ENCODE measurements at places on chromosomes 13 and 19.
A peak's percentile ranks its signal among the peaks of the same experiment; 100 is the strongest.

DNA sequence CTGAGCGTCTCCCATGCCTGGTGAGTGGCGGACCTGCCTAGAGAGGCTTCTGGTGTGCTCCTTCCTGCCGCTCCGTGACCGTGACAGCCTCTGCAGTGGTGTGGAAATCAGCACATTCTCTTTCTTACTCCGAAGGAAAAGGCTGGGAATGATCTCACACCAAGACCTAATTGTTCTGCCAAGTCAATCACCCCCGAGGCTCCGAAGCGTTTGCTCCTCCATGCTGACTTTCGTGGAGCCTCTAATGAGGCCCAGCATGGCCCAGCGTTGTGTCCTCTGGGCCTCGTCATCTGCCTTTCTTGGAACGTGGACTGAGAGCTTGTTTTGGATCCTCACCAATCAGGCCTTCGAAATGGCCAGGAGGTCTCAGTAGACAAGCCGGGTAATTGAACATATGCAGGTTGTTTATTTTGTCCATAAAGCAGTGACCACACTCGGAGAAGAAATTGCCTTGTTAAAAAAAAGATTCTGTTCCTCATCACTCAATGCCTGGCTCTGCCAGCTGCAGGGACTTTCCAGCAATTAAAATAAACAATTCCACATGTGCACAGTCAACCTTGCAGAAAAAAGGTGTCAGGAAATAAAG is 107.1 kb downstream of the UBL3 start:
- DNase-seq: no peak

- no peak for DNase-seq
These were observed 939.0 kb upstream of the SLITRK1 start for GRCh38 chr13:84821261-84821660.

GRCh38 chr13:32320528-32320927 is 5.2 kb downstream of the BRCA2 start:
- DNase-seq: no peak

DNA sequence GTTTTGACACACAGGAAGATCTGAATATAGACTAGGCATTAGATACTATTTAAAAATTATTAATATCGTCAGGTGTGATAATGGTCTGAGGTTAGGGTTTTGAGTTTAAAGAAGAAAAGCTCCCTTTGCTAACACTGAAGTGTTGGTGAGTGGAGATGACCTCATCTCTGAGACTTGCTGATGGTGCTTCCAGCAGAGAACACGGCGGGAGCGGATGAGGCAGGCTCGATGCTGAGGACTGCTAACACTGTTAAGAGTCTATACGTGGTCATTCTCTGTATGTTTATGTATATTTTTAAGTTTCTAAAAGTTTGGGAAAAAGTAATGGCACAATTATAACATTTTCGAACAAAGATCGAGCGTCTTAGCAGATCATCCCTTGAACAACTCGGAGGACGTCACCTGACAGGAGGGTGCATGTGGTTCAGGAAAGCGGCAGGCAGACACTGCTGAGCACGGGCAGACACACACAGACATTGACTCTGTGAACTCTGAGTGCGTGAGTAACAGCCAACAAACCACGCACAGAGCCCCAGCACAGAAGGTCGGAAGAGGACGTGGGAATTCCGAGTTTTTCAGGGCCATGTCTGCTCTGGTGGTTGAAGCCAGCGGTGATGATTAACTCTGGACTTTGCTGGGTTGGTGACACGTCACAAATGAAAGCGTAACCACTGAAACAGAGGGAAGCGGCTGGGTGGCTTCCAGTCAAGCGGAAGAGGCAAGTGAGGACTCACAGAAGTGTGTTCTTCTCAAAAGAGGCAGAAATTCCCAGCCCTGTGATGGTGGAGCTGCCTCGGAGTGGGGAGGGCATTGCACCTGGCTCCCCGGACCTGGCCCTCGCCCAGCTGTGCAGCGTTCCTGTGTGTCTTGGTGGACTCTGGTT is 91.9 kb upstream of the TEX29 start:
- no peak for DNase-seq

DNA sequence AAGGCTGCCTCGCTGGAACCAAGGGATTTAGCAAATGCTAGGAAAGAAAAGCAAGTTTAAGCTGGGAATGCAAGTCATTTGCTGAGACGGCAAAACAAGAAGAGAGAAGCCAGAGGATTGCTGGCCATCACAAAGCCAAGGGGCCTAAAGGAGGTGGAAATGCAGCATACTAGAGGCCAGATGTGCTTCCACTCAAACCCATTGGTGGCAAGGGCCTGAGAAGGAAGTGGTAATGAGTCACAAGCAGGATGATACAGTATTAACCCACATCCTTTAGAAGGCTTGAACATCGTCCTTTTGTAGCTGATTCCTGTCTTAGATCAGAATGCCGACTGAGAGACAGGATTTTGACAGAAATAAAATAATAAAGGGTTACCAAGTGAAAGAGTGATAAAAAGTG is 68.2 kb downstream of the ITGBL1 start:
- no peak for DNase-seq

DNA sequence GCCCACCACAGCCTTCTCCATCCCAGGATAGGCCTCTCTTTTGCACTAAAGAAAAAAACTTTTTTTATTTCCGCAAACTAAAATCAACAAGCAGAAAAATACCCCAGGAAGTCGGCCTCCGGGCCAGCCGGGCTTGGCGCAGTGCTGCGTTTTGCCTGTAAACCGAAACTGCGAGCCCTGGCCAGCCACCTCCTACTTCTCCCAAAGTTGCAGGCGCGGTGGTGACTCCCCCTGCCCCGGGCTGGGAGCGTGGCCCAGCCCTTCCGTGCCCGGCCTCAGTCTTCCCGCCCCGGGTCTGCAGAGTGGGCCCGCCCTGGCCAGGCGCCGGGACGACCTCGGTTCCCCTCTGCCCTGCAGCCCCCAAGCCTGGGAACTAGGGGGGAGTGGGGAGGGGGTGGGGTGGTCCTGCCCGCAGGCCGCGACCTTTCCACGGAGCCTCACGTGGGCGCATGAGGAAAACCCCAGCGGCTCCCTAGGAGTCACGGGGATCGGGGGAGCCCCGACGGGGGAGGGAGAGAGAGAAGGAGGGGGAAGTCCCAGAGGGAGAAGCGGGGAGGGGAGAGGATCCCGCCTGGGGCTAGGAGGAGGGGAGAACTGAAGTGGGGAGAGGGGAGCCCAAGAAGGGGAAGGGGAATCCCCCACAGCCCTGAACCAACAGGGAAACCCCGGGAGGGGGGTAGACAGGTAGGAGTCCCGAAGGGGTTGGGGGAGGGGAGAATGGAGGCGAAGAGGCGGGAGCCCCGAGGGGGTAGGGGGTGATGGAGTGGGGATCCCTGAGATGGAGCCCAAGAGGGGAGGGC is 3.0 kb downstream of the GADD45B start:
- peak; percentile 60 for DNase-seq

GRCh38 chr19:2394054-2394441 is 33.3 kb downstream of the TIMM13 start:
- DNase-seq: no peak

GRCh38 chr13:22642088-22642487 is 538.7 kb upstream of the SGCG start:
- DNase-seq: no peak

DNA sequence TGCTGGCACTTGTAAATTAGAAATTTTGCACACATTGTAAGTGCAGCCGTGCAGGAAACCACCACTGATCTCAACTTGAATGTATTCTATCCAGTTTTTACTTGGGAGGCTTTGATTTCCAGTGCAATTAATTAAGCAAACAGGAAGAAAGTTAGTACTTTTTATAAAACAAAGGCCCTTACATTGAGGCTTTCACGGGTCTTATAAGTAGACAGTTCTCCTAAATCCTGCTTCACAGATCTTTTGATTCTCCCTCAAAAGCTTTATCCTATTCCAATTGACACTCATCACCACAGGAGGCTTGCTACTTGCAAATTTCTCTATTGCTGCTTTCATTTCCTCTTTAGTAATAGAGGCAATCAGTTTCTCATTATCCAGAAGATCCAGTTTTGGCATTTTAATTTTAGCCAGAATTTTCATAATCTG is 90.1 kb downstream of the ERCC5 start:
- DNase-seq: no peak

DNA sequence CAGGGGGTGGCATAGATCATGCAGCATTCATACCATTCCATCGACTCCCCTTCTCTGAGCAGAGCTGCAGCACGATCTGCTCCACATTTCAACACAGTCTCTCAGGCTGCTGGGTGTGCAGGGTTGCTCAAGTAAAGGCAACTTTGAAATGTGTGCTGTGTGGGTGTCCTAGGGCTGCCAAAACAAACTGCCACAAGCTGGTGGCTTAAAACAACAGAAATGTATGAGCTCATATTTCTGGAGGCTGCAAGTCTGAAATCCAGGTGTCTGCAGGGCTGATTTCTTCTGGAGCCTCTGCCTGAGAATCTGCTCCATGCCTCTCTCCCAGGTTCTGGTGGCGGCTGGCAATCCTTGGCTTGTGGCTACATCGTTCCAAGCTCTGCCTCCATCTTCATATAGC is 63.7 kb upstream of the WDFY2 start:
- DNase-seq: no peak

DNA sequence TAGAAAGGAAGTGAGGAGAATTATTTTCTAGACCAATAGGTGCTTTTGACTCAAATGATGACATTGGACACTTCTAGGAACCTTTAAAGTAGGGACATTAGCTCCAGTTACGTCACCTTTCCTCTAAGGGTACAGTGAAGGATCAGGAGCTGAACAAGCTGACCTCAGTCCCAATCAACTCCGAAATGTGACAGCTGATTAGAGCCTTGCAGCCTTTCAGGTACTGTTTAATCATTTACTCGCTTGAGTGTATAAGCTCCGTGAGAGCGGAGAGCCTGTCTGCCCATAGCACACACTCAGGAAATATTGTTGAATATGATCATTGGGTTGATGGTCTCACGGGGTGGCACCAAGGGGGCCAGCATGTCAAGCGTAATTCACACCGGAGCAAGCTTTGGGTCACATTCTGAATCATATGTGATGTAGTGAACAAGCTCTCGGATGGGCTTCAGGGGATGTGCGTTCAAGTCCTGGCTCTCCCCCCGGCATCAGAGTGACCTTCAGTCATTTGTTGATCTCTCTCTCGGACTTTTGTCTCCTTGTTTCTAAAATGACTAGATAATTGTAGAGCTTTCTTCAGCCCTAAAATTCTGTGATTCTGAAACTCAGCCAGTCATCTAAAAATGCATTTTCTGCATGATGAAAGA is 141.9 kb downstream of the ZIC5 start:
- DNase-seq: no peak
